ENCODE measurements at places on chromosomes 2 and 18.

- no peak for DNase-seq
Observed at GRCh38 chr2:223625652-223626051, 23.5 kb upstream of the SCG2 start.

DNA sequence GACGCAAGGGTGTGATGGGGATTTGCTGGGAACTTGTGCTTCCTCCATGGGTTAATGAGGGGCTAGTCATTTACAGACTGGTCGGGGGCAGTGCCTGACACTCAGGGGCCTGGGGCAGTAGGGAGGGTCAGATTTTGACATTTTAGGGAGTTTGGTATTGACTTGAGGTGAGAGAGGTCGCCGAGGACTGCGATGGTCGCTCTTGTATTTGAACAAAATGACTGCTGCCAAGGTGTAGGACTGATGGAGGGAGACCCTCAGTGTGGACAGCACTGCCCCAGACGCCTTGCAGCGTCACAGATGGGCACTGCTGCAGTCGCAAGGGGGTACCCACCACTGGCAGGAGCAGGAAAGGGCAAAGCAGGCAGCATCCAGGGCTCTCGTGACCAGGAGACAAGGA is 182.9 kb downstream of the RTP5 start:
- no peak for DNase-seq

GRCh38 chr18:6639305-6639704 is 90.2 kb upstream of the ARHGAP28 start:
- no peak for DNase-seq

- DNase-seq = no peak
Observed at GRCh38 chr2:189157456-189157855, 22.1 kb downstream of the COL5A2 start.

DNA sequence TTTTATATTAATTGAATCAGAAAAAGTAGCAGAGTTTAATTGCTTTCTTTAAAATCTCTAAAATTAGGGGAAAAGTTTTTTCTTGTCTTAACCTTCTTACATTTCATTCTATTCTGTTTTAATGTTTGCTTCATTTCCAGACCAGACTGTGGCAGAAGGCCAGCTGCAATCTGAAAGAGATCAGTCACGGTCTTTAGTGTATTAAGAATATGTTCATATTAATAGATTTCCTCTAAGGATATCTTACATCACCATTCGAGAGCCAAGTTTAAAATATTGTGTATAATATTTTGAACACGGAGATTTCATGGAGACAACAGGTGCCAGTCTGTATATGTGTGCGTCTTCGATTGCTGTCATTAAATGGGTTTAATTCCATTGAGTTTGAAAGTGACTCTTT is 230.9 kb upstream of the ZSWIM2 start:
- DNase-seq = no peak

GRCh38 chr2:239393388-239393940 is 7.4 kb downstream of the HDAC4 start:
- DNase-seq = no peak

GRCh38 chr18:76335859-76336640 is 159.0 kb downstream of the ZNF516 start:
- DNase-seq = no peak

GRCh38 chr18:42976869-42977590 is 138.5 kb downstream of the RIT2 start:
- no peak for DNase-seq

DNA sequence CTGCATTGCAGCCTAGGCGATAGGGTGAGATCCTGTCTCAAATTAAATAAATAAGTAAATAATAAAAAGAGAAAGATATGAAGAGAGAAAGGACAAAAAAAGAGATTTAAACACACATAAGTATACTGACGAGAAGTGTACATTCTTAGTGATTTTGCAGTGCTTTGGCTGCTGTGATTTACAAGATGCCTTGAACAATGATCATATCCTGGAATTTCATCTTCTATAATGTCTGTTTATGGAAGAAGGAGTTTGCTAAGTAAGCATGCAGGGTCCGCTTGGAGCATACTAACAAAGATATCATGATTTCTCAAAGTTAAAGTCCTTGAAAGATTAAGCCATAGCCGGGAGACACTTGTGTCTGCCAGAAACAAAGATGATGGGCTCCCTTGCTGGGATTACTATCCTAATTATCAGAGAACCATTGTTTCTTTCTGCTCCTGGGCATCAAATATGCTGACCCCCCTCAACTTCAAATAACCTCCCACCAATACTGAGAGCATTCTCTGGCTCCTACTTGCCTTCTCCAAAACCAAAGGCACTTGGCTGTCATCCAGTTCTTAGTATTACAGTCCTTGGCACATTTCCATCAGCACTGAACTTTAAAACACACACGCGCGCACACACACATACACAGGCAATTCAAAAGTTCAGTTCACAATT is 47.5 kb upstream of the STAM2 start:
- DNase-seq = no peak

- no peak for DNase-seq
Observed at GRCh38 chr18:74166386-74166785, 18.1 kb downstream of the TIMM21 start.

- no peak for DNase-seq
Observed at GRCh38 chr2:127014630-127015029, 92.3 kb downstream of the BIN1 start.

All from GM13977 (cell line).